ENCODE measurements at places on chromosomes 7 and 10.

DNA sequence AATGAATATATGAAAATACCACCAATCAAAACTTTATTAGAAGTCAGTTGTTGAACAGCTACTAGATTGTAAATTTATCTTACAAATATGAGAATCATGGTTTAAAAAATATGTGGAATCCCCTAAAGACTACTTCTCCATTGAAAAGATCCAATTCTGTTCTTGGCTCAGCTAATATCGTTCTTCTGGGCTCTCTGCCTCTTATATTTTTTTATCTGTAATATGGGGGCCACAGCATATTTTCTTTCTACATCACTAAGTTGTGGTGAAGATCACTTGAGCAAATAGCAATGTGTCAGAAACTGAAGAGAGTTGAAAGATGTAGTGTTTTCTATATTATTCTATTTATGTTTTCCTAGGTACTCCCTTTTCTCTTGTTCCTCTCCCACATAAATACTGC, 198.1 kb downstream of the FZD1 start:
- no peak for DNase-seq

- DNase-seq = no peak
These were observed 203.4 kb downstream of the PRPF18 start for GRCh38 chr10:13790196-13790595.

DNA sequence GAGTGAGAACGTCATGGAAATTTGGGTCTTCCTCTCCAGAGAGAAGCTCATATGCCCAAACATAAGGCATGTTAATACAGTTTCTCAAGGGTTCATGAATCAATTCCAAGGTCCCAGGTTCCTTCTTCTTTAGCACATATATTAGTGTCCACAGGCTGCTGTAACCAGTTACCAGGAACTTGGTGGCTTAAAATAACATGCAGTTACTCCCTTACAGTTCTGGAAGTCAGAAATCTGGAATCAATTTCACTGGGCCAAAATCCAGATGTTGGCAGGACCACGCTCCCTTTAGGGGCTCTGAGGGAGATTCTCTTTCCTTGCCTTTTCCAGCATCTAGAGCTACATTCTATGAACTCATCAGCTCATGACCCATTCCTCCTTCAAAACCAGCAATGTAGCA, 64.8 kb downstream of the MRC1 start:
- no peak for DNase-seq

DNA sequence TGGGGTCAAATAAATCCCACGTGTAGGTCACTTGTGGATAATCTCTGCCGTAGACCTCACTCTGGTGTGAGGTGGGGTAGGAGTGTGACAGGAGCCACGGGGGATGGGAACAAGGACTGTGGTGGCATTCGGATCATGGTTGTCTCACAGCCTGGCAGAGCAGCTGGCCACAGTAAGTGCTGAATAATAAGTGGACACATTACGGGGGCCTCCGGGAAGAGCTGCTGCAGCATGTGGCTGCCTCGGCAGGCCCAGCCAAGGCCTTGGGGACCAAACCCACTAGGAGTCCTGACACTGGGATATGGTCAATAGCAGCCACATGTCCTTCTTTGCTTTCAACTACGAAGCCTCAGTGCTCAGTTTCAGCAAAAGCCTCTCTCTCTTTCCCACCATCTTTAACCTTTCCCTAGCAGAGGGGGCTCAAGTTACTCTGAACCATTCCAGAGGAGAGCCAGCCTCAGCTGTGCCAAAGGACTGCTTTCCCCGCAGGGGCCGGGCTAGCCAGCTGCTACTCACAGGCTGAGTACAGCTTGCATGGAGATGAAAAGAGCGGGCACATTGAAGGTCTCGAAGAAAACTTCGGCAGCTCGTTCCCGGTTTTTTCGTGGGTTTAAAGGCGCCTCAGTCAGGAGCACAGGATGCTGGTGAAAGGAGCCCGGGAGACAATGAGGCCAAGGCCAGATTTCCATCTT, 17.3 kb downstream of the ACTR1A start:
- DNase-seq = no peak

GRCh38 chr10:77581738-77582137, 55.9 kb downstream of the KCNMA1 start:
- no peak for DNase-seq

GRCh38 chr10:26222563-26222962, 6.0 kb downstream of the GAD2 start:
- DNase-seq = no peak

- no peak for DNase-seq
These were observed 228.2 kb downstream of the NSUN6 start for GRCh38 chr10:18423058-18423637.

DNA sequence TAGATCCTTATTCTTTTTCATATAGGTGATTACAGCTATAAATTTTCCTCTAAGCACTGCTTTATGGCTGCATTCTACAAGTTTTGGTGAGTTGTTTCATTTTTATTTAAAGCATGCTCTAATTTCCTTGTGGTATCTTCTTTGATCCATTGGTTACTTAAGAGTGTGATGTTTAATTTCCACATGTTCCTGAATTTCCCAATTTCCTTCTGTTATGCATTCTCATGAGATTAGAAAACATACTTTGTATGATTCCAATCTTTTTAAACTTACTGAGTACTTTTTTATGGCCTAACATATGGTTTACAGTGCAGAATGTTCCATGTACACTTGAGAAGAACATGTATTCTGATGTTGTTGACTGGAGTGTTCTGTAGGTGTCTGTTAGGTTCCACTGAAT, 53.4 kb downstream of the MYL10 start:
- DNase-seq = peak; percentile 2

DNA sequence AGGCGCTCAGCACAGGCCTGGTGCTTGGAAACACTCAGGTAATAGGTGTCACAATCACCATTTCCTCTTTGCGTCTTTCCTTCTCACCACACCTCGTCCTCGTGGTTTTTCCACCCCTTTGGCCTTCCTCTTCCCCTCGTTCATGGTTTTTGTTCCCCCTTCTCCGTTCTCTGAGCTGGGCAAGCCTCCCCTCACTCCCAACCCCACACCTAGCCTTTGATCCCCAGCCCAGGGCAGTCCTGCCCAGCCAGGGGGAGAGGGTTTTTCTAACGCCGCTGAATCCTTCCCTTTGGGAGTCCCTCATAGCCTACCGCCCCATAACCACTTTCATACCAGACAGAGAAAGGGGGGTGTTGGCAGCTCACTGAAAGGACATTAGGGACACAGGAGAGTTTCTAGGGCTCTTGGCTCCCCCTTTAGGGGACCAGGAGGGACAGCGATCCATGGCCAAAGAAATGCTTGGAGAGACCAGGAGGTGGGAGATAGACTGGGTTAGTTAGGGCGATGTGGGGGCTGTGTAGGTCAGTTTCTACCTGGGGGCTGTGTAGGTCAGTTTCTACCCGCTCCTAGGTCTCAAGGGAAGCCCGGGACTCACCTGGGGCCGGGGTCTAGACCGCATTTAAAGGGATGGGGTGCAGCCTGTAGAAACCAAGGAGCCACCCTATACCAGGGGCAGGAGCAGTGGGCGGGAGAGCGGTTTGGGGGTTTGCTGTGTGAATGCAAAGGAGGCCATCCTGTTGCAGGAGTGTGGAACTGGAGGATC, 1.4 kb downstream of the EPHB4 start:
- DNase-seq = no peak

DNA sequence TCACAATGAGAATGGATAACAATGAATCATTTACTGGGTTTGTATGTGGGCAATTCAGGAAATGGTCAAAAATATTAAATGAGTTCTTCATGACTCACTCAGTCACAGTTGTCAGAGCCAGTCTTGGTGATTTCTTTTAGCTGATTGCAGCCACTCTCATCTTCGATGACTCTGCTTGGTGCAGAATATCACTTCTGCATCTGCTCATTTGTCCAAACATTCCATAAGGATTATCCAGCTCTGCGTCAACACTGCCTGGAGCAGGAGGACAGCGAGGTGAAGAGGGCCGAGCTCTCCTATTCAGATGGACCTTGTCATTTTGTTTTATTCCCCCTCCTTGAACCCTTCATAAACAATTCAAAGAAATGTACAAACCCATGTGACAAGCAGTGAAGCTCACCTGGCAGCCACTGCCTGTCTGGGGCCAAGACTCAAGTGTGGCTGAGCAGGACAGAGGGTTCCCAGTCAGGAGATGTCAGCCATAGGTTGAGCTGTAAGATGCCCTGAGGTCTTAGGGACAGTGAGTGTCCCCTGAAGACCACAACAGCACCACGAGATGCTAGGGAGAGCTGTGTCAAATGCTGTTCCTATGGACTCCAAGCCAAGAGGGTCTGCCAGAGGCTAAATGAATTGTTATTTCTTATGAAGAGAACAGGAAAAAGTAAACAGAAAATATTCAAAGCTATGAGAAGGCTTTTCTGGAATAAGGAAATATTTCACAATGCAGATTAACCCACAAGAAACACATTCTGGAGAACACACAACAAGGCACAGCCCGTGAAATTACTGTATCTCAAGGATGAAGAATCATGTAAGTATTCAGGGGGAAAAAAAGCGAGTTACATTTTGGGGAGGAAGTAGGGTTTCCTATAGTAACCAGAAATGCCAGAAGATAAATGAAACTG, 33.1 kb upstream of the EGFR start:
- DNase-seq = peak; percentile 89

GRCh38 chr7:130925136-130925794, 191.3 kb upstream of the KLF14 start:
- no peak for DNase-seq

DNA sequence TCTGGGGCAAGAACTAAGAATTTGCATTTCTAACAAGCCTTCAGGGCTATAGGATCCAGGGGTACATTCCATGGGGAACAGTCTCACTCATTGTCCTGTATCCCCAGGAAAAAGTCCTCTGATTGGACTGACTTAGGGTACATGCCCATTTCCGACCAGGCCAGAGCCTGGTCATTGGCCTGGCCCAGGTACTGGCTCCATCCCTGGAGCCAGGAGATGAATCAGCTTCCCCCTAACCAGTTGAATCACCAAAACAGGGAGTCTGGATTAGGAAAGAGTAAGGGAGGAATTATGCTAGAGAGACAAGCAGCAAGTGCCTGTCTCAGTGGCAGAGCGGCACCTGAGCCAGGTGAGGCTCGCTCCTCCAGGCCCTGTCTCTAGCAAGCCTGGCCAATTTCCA, 137.5 kb downstream of the FGFR2 start:
- DNase-seq = no peak

GRCh38 chr7:110010359-110010758, 1080.6 kb upstream of the LRRN3 start:
- no peak for DNase-seq

- DNase-seq = peak; percentile 32
These were observed 286.2 kb downstream of the KCNMA1 start for GRCh38 chr10:77351386-77351785.

DNA sequence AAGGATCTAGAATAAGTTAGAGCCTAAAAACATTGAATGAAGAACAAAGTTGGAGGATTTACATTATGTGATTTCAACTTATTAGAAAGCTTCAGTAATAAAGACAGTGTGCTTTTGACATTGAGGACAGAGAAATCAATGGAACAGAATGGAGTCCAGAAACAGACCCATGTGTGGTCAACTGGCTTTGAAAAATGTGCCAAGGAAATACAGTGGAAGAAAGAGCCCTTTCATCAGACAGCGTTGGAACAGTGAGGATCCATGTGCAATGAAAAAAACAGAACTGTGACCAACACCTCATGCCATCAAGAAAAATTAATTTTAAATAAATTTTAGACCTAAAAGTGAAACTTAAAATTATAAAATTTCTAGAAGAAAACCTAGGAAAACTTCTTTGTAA, 50.6 kb upstream of the LRRC18 start:
- DNase-seq = no peak

DNA sequence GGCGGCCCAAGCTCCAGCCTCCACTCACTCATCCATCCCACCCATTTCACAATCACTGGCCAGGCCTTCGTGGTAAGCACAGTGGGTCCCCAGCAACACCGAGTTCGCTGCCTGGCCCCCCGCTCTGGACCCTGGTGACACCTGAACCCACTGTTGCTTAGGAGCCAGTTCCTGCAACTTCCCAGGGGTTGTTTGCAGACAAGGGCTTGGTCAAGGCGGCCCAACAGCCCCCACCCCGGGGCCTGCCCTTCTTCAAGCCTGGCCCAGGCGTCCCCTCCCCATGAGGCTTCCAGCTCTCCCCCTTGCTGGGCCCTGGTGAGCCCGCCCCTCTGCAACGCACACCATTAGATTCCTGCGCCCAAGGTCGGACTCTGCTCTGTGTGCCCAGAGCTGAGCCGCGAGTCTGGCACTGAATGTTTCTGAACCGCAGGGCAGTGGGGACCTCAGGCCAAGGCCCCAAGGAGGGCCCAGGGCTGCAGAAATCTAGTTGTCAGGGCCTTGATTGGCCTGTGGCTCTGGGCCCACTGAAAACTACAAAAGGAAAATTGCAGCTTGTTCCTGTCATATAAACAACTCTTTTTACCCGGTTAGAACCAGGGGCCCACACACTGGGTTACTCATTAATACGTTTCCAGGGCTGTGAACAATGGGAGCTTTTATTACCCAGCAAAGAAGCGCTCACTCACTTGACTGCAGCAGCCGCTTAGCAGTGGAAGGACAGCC, 2.1 kb upstream of the COX19 start:
- no peak for DNase-seq

- no peak for DNase-seq
These were observed 93.5 kb downstream of the WNT2 start for GRCh38 chr7:117229350-117229749.

DNA sequence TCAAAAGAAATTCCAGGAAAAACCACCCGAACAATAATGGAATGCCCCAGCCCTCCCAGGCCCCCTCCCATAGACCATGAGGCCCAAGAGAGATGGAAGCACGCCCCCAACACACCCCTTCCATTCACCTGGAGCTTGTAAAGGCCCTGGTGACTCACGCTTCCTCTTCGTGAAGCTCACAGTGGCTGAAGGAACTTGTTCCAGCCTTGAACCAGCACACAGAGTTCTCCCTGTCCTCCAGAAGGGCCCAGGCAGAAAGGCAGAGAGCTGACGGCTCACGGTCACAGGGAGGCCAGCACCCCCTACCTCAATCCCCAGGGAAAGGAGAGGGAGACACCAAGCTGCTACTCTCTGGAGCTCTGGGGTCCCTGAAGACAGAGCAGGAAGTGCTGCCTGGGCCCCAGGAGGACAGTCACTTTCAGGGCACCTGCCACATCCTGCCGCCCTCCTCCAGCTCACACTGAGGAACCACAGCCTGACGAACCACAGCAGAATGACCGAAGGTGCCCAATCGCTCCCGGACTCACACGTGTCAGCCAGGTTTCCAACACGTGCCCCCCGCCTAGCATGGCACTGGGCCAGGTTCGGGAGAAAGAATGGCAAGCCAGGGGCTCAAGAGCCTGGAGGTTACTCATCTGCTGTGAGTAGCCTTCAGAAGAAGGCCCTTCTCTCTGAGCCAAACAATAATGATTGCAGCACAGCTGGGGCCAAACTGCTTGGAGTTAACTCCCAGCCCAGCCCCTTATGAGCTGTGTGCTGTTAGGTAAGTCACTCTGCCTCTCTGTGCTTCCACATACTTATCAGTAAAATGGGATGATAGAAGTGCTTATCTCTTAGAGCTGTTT, 52.8 kb downstream of the DLG5 start:
- peak; percentile 36 for DNase-seq

Measured in HS-5 (cell line).